CD4-positive, alpha-beta T cell treated with Interleukin-21 for 1 hour (primary cell): ENCODE measurements at places on chromosomes 3 and 15.

GRCh38 chr3:47912006-47912504 lies 104.2 kb downstream of the MAP4 start:
- no peak for DNase-seq

GRCh38 chr3:45889337-45889736 lies 3.0 kb downstream of the CCR9 start:
- no peak for DNase-seq

DNA sequence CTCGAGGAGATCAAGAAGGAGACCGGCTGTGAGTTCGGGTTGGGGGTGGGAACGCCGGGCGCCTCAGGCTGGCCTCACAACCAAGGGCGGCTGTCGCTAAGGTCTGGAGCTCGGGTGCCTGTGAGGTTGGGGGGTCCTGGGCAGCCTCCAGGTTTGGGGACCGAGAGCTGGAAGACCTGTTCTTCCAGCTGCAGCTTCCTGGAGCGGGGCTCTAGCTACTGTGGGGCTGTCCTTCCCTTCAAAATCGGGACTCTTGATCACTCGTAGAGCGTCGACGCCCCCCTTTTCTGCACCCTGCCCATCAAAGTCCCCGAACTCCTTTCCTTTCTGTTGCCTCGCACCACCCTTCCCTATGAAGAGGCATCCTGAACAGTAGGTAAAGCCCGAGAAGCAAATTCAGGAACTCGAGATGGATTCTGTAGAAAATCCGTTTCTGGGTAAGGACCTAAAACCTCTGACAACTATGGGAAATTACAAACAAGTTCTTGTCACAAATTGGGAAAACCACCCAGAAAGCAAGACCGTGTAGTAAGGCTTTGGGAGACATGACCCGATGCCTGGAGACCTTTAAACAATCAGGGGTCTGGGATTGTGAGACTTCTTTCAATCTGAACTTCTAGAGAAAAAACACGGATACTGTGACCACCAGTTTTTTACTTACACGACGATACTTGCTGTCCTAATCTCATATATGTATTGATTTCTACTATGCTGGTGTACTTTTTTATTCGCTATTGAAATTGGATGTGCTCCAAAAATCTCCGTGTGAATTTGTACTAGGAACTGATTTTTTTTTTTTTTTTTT lies 556 bp downstream of the CHP1 start:
- DNase-seq = peak; percentile 3

DNA sequence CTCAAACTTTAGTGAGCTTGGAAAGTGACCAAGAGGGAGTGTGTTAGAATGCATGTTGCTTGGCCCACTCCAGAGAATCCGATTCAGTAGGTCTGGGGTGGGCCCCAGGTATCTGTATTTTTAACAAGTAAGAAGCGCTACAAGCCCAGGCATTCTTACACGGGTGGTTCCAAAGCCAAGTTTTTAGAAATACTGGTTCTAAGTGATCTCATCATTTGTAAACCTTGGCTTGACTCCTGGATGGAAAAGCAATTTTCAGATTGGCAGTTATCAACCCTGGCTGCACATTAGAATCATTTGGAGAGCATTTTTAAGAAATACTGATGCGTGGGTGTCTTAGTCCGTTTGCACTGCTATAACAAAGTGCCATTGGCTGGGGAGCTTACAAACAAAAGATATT lies 27.3 kb upstream of the ST8SIA2 start:
- DNase-seq = no peak

DNA sequence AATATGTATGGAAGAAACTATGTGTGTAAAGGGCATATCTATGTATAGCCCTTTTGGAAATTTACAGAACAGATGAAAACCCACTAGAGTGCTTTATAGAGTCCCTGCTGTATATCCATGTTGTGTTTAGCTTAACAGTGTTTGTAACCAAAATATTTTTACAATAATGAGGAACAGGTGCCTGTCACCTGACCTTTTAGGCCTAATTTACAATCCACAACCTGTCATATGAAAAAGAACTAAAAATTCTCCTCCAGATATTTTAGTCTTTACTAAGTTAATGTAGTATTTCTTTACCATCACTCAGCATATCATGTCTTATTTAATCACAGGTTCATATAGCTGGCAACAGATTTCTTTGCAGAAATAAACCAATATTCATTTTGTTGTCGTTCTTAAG lies 16.4 kb upstream of the SATB1 start:
- no peak for DNase-seq

GRCh38 chr3:67198374-67198773 lies 200.3 kb downstream of the KBTBD8 start:
- no peak for DNase-seq

DNA sequence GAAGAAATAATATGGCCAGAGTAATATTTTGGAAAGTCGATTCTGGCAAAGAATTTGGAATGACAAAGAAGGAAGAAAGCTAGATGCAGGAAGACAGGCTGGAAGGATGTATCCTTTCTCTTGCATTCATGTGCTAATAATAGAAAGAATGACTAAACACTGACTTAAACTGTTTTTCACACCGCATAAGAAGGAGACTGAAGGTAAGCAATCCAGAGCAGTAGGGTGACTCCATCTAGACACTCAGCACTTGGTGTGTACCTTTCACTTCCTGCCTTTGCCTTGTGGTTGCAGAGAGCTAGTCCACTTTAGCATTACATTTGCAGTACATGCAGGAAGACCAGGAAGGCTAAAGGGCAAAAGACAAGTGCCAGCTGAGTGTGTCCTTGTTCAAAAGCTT lies 234.6 kb downstream of the RBMS3 start:
- DNase-seq = no peak

DNA sequence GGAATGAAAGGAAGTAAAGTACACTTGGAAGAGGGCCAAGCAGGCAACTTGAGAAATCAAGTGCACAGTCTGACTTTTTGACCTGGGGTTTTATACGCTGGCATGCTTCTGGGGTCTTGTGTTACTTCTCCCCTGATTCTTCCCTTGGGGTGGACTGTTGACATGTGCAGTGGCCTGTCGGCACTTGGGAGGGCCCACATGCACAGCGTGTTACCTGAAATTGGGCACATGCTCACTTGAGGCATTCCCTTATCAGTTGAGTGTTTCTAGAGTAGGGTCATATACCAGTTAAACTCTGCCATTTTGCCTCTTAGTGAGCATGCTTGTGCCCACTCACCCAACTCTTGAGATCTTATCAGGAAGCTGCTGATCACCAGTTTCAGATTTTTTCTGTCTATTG lies 329.1 kb upstream of the SOX2 start:
- no peak for DNase-seq

DNA sequence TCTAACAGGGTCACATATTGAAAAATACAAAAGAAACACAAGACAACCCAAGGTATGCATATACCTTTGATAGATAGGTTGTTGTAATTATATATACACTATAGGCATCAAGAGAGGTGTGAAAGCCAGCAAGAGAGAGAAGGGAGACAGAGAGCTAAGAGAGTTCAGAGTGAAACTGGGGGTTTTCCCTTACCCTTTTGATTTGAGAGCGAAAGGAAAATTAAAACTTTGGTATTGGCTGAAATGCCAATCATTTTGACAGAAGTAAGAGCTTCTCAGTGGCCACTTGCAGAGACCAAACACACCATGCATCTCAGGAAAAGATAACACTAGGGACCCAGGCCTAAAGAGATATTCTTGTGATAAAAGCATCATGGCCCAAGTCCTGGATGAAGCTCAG lies 183.6 kb downstream of the SHOX2 start:
- no peak for DNase-seq

- DNase-seq = no peak
Measured at GRCh38 chr3:128524374-128525299, 31.6 kb upstream of the GATA2 start.

GRCh38 chr3:176755977-176756376 lies 441.3 kb downstream of the TBL1XR1 start:
- DNase-seq = no peak

DNA sequence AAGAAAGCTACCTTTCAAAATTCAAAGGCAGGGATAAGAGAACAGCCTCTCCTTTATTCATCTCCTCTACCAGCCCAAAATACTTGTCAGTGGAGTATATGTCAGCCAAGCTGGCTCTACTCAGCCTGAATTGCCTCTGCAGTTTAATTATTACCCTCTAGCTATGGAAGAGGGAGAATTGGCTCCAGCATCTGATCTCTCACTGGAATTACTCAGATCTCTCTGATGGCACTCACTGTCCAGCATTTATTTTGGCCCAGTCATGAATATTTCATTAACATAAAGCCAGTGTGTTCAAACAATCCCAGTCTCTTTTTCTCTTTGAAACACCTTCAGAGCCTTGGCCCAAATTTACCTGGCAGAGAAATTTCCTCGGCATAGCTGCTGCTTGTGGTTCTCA lies 58.6 kb upstream of the TMEM108 start:
- no peak for DNase-seq

- DNase-seq = no peak
Measured at GRCh38 chr3:156648086-156648485, 26.3 kb upstream of the TIPARP start.

- no peak for DNase-seq
Measured at GRCh38 chr3:119585208-119585607, 5.9 kb downstream of the ADPRH start.

- no peak for DNase-seq
Measured at GRCh38 chr15:25930931-25931330, 67.8 kb upstream of the ATP10A start.

DNA sequence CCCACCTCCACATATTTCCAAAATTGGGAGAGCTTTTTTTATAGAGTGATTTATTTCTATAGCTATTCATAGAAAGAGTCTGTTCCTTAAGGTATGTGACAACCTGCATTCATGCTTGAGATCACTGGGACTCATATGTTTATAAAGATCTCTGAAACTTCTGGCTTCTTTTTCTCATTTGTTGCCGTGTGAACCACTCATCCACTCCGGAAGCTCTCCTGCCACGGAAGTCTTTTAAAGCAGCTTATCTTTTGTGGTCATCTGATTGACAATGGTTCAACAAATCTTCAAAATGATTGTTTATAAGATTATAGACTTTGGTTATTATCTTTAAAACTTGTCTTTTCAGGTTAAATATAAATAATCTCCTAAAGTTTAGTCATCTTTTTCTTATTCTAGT lies 260.5 kb downstream of the C3orf38 start:
- peak; percentile 17 for DNase-seq

DNA sequence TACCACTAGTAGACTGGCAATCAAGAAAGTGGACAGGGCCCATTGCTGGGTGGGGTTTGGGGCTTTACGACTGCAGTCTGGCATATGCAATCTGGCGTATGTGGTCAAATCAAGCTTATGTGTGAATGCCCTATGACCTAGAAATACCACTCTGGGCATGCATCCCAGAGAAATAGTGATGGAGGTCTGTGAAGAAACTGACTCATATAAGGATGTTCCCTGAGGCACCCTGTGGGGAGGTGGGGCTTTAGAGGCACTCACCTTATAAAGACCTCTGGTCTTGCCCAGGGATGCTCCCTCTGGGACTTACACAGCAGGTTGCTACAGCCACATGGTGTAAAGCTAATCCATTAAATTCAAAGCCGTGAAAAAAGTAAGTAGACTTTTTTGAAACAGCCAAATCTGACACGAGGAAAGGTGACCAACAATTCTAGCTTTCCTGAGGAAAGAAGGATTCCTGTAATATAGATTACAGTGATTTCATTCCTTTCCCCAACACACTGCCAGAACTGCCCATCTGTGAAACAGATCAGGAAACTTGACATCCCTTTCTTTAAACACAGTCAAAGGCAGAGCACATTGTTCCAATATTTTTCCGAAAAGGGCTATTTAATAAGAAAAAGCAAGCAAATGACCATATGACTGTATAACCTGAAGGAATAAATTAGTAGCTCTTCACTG lies 13.6 kb downstream of the RARRES1 start:
- DNase-seq = no peak

- DNase-seq = no peak
Measured at GRCh38 chr3:90035643-90036042, 928.2 kb downstream of the EPHA3 start.
